ENCODE measurements at places on chromosomes 16 and 17.

DNA sequence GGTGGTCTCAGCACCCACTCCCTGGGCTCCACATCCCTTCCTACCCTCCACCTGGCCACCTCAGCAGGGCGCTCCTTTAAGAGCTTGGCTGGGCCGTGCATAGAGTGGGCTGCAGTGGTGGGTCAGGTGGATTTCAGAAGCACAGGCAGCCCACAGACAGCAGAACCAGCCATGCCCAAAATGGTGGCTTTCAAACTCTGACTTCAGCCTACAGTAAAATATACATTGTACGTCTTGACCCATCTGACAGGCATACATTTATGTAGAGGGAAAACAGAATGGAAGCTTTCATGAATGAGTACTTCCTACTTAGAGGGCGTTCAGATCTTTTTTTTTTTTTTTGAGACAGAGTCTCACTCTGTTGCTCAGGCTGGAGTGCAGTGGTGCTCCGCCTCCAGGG, 26.0 kb upstream of the LASP1NB start:
- no peak for DNase-seq

GRCh38 chr16:78985716-78986605, 614.6 kb downstream of the MAF start:
- no peak for DNase-seq

DNA sequence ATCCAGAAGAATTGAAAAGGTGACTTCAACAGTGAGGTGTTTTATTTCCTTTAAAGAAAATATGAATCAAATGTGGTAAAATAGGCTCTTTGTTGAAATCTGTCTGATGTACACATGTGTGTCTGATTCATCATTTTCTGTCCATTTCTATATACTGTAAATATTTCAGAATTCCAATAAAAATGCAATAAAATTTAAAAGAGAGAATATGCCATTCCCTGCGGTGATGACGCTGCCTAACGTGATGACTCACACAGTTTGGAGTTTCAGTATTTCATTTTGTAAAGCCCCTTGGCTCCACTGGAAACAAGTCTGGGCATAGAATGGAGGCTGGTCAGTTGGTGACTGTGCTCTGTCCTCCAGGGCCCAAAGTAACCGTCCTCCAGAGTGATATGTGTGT, 482.5 kb upstream of the CDH5 start:
- DNase-seq = no peak

GRCh38 chr17:57330587-57330986, 74.3 kb downstream of the MSI2 start:
- DNase-seq = no peak

DNA sequence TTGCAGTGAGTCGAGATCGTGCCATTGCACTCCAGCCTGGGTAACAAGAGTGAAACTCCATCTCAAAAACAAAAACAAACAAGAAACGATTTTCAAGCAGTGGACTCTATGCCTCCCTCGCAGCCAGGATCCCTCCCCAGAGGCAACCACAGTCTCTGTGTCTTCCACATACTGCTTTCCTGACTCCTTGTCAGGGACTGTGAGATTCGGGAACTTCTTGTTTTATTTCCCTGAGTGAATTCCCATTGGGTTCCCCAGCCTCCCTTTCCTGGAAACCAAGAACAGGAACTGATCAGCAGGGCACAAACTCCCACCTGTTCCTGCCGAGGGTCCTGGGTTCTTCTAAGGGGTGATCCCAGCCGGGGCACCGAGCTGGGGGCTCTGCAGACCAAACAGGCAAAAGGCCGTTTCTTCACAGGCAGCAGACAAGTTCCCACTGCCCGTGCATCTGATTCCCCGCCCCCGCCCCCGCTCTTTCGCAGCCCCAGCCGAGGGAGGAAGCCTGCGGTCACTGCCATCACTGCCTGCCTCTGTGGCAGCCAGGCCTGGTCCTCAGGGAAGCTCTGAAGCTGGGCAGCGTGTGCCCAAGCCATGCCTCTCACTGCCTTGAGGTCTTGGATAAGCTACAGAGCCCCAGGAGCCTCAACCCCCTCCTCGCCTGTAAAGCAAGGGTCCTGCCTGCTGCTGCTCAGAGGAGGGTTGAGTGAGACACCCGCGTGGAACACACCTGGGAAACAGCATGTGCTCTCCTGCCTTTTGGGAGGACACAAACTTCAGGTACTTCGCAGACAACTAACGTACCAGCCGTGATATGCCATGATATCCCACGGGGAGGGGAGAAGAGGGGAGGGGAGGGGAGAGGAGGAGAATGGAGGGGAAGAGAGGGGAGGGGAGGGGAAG, 5.5 kb upstream of the PIEZO1 start:
- no peak for DNase-seq

- no peak for DNase-seq
Measured at GRCh38 chr16:67598527-67598926, 36.2 kb downstream of the CTCF start.

- no peak for DNase-seq
Measured at GRCh38 chr16:68866933-68867332, 23.6 kb downstream of the TANGO6 start.

DNA sequence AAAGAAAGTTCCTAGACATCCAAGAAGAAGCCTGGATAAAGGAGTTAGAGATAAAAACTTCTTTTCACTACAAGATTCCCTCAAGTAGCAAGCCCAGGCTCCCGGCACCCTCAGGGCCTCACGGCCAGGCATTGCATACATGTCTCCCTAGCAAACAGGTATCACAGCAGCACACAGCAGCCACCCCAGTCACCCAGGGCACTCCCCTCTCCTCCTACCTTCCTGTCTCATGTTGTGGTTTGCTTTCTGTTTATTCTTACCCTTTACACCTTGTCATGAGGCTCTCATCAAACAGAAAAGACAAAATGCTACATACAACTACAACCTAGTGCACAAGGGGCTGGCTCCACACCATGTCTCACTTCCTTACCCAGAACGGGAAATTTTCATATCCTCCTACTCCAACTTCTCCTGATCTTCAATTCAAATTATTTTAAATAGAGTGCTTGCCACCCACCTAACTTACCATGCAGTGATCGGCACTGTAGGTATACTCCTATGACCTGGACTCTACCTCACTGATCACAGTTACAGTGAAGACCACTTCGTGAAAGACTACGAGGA, 42.7 kb downstream of the XPO6 start:
- no peak for DNase-seq

- no peak for DNase-seq
Measured at GRCh38 chr17:81389585-81389984, 5.7 kb upstream of the BAHCC1 start.

GRCh38 chr17:79577485-79578187, 33.2 kb downstream of the RBFOX3 start:
- DNase-seq = no peak

GRCh38 chr17:36697903-36698530, 96.6 kb downstream of the MRM1 start:
- no peak for DNase-seq

- no peak for DNase-seq
Measured at GRCh38 chr17:67311575-67311974, 54.8 kb downstream of the PSMD12 start.

GRCh38 chr17:83143817-83144231, 64.4 kb downstream of the METRNL start:
- no peak for DNase-seq

DNA sequence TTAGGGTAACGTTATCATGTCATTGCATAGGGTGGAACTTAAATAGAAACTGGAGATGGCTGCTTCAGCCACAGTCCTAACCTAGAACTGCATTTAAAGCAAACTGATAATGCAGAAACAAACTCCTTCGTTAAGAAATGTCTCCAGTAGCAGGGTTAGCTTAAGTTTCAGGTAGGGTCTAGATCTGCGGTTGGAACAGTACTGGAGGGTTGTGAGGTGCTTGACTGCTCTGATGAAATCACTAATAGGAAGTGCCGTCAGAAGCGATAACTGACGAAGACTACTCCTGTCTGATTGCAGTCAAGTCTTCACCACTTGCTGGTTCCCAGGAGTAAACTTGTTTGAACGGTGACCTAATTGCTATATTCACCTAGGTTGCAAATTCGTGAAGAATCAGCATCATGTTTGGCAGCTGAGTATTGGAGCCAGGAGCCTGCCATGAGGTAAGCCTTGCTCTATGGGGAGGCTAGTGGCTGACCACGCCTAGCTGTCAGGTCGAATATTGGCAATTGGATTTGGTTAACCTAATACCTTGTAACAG, 24.5 kb downstream of the TRPV2 start:
- DNase-seq = no peak

GRCh38 chr17:50539762-50540559, 7.0 kb upstream of the SPATA20 start:
- no peak for DNase-seq

DNA sequence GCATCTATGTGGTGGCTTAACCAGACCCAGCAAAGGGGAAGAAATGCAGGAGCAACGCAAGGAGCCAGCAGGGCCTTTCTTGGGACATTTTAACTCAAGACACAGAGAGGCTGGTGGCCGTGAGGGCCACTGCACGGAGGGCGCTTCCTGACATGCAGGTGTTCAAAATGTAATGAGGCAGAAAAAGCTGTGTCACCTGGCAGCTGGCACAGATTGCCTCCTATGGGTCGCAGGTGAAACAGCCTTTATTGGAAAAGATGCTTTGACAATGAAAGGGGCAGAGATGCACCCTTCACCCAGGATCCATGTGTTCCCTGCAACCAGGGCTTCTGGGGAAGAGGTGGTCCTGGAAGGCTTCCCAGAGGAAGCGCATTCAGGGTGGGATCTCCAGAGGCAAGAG, 219.3 kb downstream of the XYLT1 start:
- DNase-seq = no peak

GRCh38 chr16:53999841-54000240, 286.7 kb downstream of the IRX3 start:
- DNase-seq = no peak

DNA sequence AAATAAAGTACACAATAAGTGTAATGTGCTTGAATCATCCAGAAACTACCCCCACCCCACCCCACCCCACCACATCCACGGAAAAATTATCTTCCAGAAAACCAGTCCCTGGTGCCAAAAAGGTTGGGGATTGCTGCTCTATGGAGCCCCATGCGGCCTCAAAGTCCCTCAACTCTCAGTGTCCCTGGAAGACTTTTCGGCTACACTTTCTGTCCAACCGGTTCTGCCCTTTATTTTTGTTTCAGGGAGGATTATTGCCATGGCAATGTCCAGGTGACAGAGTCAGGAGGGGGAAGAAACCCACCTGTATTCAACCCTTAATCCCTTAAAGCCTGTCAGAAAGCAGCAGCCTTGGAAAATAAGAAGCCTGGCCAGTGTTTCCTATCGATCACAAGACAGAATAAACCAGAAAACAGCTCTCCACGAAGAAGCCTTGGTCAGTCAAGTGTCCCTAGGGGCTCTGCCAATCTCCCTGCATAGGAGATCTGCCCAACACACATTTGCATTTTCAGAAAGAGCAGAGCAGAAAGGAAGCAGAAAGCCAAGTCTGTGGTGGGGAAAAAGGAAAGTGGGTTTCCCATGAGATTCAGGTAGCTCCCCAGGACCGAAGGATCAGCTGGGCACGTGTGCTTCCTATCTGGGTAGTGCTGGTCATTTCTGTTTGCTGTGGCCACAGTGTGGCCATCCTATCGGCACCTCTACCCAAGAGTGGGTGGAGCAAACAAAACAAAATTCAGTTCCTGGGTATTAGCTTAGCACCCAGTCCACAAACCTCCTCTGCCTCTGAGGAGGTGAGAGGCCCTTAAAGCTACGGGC, 342.7 kb downstream of the SOX9 start:
- no peak for DNase-seq

GRCh38 chr17:57593739-57594462, 151.2 kb downstream of the CCDC182 start:
- DNase-seq = no peak

Data from stimulated activated CD4-positive, alpha-beta T cell treated with anti-CD3 and anti-CD28 coated beads, Interleukin-1b, Interleukin-23, amount 100 ng/mL, for 24 hours (primary cell).